ENCODE measurements at places on chromosomes 3 and 15.

GRCh38 chr15:58398643-58399042, 33.1 kb upstream of the LIPC start:
- DNase-seq = no peak

- DNase-seq = no peak
Measured at GRCh38 chr3:132351222-132351806, 34.1 kb downstream of the ACP3 start.

- no peak for DNase-seq
Measured at GRCh38 chr3:98114264-98114663, 16.3 kb upstream of the OR5H1 start.

- no peak for DNase-seq
Measured at GRCh38 chr15:99142562-99142961, 37.7 kb downstream of the SYNM start.

- no peak for DNase-seq
Measured at GRCh38 chr3:26018889-26019288, 229.0 kb downstream of the OXSM start.

- DNase-seq = no peak
Measured at GRCh38 chr3:81853431-81853830, 92.0 kb upstream of the GBE1 start.

GRCh38 chr3:148646126-148646665, 51.5 kb upstream of the AGTR1 start:
- no peak for DNase-seq

- peak; percentile 41 for DNase-seq
Measured at GRCh38 chr3:120615847-120616609, 19.9 kb downstream of the NDUFB4 start.

- DNase-seq = no peak
Measured at GRCh38 chr3:14391033-14391432, 11.4 kb upstream of the SLC6A6 start.

DNA sequence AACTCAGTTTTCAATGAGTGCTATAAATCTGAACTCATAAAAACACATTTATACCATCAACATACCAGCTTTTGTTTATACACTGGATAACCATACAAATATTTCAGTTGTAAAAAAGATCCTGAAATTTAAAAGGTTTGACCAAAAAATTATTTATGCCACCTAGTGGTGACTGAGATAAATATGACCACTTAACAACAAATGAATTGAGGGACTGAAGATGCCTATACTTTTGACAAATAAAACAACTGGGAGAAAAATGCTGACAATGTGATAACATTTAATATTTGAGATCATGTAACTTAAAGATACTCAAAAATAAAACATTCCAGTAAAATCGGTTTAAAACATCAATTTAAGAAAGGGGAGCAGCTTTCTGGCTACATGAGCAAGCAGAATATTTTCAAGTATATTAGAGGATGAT, 30.4 kb downstream of the ATG3 start:
- DNase-seq = peak; percentile 3

- no peak for DNase-seq
Measured at GRCh38 chr3:175526609-175527280, 667.6 kb downstream of the NAALADL2 start.

GRCh38 chr3:5563537-5564277, 376.2 kb downstream of the EDEM1 start:
- no peak for DNase-seq

GRCh38 chr3:112623717-112624116, 17.2 kb downstream of the CCDC80 start:
- DNase-seq = no peak

DNA sequence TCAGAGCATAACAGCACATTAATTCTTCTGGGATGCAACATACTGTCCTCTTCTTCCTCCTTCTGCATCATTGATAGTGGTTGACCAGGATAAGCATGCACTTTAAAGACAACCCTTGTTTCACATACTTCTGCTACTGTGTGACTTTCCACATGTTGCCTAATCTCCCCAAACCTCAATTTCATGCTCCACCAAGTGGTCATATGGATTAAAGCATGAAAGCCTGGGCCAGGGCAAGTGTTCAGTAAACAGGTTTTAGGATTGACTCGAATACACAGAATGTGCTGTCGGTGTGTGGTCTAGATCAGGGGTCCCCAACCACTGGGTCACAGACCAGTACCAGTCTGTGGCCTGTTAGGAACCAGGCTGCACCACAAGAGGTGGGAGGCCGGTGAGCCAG, 22.5 kb upstream of the BFSP2 start:
- DNase-seq = no peak

DNA sequence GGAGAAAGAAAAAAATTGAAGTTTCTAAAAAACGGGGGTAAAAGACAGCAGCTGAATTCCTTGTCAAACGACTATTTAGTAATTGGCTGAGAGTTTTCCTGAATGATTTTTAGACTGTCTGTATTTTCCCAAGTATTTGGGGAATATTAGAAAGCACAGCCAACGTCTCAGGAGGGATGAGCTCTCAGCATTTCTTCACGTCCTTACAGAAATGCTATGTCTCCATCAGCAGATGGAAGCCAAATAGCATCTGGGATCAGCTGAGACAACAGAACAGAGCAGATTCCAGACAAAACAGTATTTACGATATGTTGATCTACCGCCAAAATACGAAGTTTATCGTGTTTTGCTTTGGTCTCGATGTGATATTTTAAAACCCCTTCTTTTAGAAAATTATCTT, 5.3 kb upstream of the TMC3 start:
- no peak for DNase-seq
